ENCODE measurements at places on chromosomes 16 and 17.

DNA sequence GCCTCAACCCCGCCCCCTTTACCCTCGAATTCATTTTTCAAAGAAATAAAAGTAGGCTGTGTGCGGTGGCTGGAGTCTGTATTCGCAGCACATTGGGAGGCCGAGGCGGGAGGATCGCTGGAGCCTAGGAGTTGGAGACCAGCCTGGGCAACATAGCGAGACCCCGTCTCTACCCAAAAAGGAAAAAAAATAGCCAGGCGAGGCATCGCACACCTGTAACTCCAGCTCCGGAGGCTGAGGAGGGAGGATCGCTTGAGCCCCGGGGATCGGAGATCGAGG is 671 bp upstream of the TOP2A start:
- no peak for DNase-seq

DNA sequence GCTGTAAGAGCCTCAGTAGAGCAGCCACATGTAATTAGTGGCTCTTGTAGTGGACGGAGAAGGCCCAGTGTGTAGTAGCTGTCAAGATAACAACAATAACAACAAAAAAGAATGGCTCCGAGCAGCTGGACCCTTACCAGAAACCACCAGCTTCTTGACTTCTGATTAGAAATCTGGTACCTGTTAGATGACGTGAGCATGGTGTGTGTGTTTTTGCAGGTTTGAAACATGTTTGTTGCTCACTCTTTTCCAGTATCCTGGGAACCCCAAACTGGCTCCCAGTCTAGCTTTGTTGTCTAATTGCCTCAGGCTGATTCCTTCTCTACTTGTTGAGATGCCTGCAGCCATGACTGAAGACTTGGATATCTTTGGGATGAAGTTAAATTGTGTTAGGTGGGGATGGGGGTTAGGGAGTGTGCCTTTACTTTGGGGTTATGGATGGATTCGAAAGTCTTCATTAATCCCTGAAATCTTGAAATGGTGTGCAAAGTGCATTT is 21.0 kb downstream of the IGF2BP1 start:
- DNase-seq, result no peak

GRCh38 chr16:56732366-56732765 is 2.4 kb downstream of the NUP93 start:
- DNase-seq, result no peak

DNA sequence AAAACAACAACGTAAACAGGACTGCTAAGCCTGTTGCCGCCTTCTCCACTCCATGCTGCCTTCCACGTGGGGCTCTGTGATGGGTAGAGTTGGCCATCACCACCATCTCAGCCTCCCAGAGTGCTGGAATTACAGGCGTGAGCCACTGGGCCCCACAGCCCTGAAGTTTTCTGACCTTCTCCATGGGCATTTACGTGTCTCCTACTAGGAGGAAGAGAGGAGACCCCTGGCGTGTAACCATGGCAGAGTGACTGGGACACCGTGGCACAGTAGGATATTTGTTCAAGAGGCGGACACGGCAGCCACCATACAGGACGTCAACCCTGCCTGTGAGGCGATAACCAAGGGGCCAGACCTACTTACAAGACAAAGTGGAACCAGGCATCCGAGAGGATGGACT is 31.1 kb downstream of the TRPV3 start:
- DNase-seq, result no peak

GRCh38 chr16:9077091-9077809 is 14.2 kb upstream of the HAPSTR1 start:
- no peak for DNase-seq

DNA sequence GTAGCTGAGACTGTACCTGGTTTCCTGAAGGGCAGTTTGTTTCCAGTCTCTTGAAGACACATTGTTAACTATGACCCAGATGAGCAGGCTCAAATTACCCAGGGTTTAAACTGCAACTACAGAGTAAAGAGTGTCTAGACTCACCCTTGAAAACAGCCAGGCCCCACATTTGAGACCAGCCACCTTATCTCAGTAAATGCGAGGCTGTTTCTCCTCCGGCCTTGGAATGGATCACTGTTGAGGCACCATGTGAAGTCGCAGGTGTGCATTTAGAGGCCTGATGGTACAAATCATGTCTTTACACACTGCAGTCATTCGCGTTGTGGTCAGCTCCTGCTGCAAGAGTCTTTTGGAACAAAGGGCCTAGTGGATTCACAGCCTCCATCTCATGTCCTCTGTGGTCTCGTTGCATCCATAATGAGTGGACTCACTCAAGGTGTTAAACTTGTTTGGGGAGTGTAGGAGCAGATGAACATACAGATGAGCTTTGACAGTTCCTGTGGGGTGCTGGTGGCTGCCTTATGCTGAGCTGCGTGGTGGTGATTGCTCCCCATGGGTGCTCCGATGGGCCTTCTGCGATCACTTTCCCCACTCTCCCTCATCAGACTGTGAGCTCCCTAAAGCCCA is 18.5 kb upstream of the N4BP1 start:
- no peak for DNase-seq

DNA sequence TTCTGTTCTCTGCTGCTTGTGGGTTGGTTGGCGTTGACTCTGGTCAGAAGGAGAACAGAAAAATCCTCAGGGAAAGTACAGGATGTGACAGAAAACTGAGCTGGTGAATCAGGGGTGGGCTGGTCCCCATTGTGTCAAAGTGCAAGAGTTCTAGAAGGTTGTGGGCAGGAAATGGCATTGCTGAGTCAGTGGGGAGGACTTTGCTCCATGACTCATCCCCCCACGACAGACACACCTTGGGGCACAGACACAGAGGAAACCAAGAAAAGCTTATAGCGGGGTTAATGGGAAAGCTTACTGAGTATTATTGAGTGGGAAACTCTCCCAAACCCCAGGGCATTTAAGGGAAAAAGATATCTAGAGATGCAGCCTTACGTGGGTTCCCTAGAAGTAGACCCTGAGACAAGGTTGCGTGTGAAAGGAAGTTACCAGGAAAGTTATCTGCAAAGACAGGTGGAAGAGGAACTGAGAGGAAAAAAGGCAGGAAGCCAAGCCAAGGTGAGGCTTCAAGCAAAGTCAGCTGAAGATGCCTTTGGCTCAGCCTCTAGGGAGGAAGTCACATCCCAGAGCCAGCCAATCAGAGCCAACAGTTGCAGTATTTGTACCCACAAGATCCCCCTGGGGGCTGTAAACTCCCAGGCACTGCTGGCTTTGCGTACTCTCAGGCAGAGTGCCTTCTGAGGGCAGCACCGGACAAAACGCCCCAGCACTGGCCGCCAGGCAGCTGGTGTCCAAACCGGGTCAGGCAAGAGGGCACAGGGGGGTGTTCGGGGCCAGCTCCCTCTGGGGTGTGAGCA is 86.4 kb downstream of the FOXL1 start:
- DNase-seq, result no peak

- no peak for DNase-seq
Measured at GRCh38 chr17:76379275-76379641, 5.2 kb upstream of the SPHK1 start.

DNA sequence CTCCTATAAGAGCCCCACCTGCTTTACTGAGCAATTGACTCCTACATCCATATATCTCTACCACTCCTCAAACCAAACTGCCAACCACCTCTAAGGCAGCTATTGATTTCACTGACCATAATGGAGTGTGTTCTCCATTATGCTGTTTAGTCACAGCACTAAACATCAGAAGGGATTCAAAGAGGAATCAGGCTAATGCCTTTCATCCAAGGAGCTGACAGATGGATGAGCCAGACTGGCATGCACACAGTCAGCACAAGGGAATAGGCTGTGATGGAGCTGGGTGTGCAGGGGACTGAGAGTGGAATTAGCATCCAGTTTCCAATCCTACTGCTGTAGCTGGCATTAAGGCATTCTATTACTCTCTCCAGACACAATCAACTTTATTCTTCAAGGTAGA is 88.7 kb upstream of the CCL2 start:
- no peak for DNase-seq

DNA sequence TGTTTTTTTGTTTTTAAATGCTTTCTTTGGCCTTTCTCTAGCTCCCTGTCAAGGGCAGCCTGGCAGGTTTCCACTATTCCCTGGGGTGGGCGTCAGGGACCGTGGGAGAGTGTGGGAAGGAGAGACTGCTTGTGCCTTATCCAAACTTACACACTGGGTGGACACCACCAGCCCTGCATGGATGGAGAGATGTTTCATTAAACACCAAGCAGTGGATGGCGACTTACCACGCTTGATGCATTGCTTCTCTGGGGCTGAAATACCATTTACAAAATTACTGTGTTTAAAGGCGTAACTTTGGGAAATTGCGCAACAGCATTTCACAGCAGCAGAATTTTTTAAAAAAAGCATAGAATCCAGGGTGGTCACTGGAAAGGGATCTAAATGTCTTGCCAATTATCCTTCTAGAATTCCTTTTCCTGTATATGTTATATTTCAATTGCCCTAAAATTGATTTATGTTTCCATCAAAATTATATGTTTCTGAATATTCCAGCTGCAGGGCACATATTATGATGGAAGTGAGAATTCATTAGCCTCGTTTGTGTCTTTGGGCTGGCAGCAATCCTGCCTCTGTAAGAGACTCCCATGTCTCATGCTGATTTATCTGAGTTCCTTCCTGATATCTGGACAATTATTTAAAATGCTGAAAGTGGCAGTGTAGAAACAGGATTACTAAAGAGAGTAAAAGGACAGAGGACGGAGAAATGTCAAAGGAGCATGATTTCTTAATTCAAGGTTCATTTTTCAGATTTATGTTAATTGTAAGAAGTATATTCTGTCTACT is 247.3 kb downstream of the GRIN2A start:
- DNase-seq, result no peak
